ENCODE measurements at places on chromosomes 16 and 17. TPM values are rescaled to one million over a fixed set of nuclear protein-coding genes. Genes with fewer than 3 reads are reported as not detected.
A peak's percentile ranks its signal among the peaks of the same experiment; 100 is the strongest.

The NAT9 gene
- 42.1 TPM for total RNA-seq

The OTOP2 gene
- total RNA-seq, result not detected

The ICAM2 gene
- 59.0 TPM for total RNA-seq

The EVI2B gene
- 88.5 TPM for total RNA-seq

The RAB11FIP4 gene
- total RNA-seq, result 42.0 TPM

DNA sequence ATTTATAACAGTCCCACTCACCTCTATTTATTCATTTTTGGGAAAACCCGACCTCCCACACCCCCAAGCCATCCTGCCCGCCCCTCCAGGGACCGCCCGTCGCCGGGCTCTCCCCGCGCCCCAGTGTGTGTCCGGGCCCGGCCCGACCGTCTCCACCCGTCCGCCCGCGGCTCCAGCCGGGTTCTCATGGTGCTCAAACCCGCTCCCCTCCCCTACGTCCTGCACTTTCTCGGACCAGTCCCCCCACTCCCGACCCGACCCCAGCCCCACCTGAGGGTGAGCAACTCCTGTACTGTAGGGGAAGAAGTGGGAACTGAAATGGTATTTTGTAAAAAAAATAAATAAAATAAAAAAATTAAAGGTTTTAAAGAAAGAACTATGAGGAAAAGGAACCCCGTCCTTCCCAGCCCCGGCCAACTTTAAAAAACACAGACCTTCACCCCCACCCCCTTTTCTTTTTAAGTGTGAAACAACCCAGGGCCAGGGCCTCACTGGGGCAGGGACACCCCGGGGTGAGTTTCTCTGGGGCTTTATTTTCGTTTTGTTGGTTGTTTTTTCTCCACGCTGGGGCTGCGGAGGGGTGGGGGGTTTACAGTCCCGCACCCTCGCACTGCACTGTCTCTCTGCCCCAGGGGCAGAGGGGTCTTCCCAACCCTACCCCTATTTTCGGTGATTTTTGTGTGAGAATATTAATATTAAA is 638 bp upstream of the TMEM88 start:
- no peak for DNase-seq

GRCh38 chr17:62868723-62869122 is 60.6 kb upstream of the MARCHF10 start:
- DNase-seq, result no peak

GRCh38 chr17:954431-955164 is 25.0 kb downstream of the NXN start:
- DNase-seq, result no peak

DNA sequence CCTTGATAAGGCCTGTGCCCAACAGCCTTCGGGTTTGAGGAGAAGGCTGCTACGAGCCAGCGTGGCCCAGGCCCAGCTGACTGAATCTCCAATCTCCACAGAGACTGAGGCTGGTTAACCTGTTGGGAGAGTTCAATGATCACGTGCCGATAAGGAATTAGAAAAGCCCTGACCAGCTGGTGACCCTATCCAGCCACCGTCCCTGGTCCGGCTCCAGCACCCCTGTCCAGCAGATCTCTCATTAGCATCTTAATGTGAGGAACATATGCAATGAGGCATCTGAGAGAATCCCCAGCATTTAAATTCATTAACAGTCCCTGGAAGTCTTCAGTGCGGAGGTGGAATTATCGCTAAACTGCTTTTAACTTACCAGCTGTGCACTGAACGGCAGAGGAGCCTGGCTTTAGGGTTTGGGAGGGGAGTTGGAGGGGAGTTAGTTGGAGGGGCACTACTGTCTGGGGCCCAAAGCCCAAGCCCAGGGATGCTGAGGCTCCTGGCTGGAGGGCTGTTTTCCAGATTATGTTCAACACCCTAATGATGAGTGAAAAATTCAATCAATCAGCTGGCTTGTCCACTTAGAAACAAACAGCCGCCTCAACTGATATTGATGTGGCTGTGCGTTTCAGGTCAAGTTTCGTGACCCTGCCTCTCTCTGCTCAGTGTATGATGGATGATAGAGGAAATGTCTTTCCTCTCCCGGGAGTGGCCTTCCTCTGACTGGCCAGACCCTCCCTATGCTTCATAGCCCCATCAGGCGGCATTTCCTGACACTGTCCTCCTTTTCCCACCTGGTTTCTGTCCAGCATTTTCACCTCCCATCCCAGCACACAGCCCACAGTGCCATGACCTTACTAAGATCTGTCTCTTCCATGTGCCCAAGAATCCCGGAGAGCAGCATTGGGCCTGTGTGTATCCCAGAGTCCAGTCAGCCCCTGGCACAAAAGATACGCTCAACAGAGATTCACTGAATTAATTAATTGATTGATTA is 184.5 kb downstream of the CCT6B start:
- no peak for DNase-seq

GRCh38 chr16:31179219-31179746 is 656 bp upstream of the FUS start:
- no peak for DNase-seq

DNA sequence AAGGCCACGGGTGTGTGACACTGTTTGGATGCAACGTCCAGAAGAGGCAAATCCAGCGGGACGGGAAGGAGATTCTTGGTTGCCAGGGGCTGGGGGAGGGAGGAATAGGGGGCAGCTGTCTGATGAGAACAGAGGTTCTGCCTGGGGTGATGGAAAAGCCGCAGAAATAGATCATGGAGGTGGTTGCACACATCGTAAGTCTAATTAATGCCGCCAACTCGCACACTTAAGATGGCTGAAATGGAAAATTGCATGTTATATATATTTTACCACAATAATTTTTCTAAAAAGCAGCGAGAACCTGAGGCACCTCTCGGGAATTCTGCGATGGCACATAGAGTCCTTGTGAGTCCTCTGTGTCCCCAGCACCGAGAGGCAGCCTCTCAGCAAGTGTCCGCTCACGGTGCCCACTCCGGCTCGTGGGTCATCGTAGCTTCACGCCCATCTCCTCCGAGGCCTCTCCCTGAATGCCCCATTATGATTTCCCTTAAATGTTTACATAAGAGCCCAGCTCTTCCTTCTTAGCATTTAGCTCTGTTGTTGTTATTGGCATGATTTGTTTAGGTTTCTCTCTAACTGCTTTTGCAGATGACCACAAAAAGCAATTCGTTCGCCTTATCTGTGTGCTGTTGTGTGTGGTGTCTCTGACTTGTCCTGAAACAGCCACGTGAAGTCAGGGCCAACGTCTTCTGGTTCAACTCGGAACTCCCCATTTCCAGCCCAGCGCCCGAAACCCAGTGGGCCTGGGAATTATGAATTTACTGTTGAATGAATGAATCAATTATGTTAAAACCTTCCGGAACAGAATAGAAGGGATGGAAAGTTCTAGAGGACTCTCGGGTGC is 7.7 kb downstream of the WFDC1 start:
- no peak for DNase-seq

- DNase-seq, result no peak
Measured at GRCh38 chr17:9104370-9105041, 83.2 kb downstream of the NTN1 start.

GRCh38 chr16:83715217-83715920 is 92.4 kb upstream of the HSBP1 start:
- DNase-seq, result no peak

GRCh38 chr17:77420804-77421629 is 280.2 kb downstream of the SEC14L1 start:
- peak; percentile 64 for DNase-seq

DNA sequence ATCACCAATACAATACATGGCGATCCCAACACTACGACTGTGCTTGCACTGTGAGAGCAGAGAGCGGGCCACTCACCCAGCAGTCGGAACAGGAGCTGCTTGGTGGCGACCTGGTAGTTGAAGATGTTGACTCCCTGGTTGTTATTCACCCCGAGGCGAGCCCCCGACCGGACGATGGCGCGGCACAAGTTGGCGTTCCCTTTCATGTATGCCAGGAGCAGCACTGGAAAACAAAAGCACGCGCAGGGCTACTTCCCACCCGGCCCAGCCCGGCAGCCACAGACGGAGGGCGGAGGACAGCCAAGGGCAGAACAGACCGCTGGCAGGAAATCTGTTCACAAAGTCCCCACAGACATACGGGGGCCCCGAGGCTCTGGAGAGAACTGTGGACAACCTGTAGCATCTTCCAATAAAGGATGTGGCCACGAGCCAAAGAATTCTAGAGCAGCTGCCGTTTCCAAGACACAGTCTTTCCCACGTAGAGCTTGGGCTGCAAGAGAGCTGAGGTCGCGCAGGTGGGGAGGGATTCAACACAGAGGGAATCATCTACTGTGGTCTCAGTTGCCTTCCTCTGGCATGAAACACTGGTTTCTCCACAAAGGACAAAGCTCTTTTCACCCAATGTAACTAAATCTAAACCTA is 27.8 kb downstream of the CYB5D2 start:
- no peak for DNase-seq

- no peak for DNase-seq
Measured at GRCh38 chr17:40014375-40014980, 762 bp upstream of the CSF3 start.

DNA sequence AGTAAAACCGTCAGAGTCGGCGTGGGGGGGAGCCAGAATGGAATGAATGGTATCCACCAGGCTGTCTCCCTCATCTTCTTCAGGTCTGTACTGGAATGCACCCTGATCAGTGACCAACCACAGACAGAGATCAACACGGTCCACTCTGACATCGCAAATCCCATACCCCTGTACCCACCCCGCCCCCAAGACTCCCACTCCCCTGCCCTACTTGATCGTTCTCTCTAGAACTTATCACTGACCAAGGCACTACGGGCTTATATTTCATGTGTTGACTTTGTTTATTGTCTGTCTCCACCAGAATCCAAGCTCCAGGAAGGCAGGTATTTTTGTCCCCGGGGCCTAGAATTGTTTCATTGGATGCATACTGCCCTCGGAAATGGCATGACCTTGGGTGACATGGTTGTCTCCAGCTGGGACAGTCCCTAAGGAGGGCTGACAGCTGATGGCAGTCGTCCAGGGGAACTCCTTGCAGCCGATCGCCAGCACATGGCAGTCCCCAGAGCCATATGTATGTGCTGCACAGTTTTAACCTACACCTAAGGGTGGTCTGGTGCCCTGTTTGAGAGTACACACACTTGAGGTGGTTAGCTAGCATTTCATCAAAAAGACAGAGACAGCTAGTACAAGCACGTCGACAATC is 526 bp upstream of the MFSD6L start:
- DNase-seq, result no peak

DNA sequence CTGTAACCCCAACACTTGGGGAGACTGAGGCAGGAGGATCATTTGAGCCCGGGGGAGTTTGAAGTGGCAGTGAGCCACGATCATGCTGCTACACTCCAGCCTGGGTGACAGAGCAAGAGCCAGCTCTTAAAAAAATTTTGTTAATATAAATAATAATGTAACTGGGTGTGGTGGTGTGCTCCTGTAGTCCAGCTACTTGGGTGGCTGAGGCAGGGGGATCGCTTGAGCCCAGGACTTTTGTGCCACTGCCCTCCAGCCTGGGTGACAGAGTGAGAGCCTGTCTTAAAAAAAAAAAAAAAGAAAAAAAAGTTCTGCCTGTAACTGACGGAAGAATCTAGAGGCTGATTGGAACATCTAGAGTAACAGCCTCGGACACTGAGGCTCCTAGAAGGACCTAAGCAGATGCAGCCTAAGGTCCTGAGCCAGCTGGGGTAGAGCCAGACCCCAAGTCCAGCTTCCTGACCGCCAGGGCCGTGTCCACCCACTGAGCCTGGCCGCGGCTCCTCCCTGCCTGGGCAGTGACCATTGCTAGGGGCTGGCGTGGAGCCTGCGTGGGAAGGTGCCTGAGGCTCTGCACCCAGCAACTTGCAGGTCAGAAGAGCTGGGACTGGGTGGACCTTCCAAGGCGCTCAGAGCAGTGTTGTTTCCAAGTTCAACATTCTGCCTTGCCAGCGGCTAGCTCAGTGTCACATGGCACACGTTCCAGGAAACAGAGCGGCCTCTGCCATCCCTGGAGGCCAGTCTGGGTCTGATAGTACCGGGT is 209.4 kb upstream of the CIBAR2 start:
- DNase-seq, result no peak

DNA sequence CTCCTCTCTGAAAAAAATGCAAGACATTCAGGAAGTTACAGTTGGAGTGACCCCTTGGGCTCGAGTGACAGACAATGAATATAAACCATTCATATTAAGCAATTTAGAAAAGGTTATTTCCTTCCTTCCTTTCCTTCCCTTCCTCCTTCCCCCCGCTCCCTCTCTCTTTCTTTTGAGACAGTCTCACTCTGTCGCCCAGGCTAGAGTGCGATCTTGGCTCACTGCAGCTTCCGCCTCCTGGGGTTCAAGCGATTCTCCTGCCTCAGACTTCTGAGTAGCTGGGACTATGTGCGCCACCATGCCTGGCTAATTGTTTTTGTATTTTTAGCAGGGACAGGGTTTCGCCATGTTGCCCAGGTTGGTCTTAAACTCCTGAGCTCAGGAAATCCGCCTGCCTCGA is 13.2 kb downstream of the PSMD12 start:
- no peak for DNase-seq

DNA sequence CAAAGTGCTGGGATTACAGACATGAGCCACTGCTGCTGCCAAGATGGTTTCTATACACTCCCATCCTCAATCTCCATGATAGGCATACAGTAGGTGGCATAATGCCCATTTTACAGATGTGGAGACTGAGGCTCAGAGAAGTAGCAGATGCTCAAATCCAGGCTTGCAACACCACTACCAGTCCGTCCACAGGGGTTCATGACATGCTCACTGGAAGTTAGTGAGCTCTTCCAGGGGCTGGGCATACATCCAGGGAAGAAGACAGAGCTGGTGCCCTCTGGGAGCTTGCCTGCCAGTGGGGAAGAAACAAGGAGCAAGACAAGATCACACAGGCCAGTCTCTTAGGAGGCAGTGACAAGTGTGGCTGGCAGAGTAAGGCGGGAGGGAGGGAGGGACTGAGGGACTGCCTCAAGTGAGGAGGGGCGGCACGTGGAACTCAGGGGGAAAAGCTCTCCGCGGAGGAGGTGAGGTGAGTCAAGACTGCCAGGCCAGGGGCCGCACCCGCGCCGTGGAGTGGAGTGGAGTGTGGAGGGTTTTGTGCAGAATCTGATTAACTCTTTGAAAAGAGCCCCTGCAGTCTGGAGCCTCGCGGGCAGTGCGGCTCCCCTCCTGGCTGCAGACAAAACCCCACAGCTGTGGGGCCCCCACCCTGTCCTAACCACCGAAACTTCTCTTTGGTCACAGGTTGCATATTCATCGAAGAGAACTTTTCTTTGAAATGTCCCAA is 27.9 kb downstream of the SREBF1 start:
- no peak for DNase-seq
